IgD-negative memory B cell (primary cell): ENCODE measurements at places on chromosomes 16 and 17. TPM values are rescaled to one million over a fixed set of nuclear protein-coding genes. Genes with fewer than 3 reads are reported as not detected.

The G6PC1 gene
- not detected for polyA plus RNA-seq

The KRT26 gene
- polyA plus RNA-seq, result not detected

The P2RX1 gene
- 2.4 TPM for polyA plus RNA-seq

The HSPB9 gene
- 0.15 TPM for polyA plus RNA-seq

The ANKRD13B gene
- polyA plus RNA-seq, result not detected

The CHRNE gene
- 0.89 TPM for polyA plus RNA-seq

The PIK3R5 gene
- 30.7 TPM for polyA plus RNA-seq

The DPEP1 gene
- polyA plus RNA-seq, result not detected
